LoVo (cell line): ENCODE measurements at places on chromosomes 11 and 22.

- DNase-seq = no peak
Measured at GRCh38 chr11:30652801-30653200, 66.6 kb upstream of the MPPED2 start.

DNA sequence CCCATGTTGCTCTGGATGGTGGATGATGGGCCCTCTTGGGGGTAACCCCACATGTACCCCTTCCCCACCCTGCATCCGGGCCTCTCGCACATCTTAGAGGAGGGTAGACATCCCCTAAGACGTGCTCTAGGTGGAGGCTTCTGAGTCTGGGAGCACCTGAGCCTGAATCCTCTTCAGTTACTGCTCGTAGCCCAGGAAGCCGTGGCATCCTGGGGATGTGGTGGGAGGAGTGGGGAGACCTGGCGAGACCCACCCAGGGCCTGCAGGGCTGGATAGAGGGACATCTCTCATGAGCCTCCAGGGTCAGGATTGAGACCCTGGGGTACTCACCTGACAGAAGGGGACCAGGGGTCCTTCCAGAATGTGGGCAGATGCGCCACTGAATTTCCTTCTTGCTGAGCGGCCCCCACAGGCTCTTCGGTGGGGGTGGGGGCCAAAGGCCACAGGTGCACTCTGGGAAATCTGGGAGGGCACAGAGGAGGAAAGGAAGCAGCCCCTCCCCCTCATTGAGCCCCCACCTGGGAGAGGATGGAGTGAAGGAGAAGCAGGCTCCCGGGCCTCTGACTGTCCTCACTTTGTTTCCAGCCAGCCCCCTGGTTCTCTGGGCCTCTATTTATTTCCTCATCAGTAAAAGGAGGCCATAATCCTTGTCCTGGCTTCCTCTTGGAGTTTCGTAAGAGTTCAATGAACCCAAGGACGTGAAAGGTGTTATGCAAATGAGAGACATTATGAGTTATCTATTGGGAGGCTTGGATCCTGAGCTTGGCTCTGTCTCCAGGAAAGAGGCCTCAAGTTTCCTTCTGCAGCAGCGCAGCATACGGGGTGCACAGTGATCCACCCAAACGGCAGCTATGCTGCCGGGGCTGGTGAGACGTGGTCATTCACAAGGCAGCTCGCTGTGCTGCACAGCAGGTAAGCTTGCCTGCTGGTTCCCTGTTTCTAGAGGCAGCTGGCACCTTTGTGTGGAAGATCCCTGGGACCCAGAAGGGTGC lies 31.2 kb downstream of the KCNJ4 start:
- no peak for DNase-seq

DNA sequence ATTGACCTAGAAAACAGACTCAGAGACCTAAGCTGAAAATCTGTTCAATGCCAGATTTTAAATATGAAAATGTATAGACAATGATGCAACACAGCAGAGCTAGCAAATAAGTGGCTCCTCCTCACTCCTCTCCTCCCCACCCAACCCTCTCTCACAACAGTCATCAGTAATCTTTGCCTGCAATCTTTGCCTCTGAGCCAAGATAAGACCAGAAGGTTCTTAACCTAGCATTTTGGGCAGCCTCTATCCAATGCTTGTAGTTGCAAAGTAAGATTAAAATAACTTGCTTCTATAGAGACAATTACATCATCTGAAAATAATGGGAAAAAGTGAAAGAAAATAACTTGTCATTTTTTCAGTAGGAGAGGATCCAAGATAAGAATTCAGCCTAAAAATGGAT lies 117.3 kb downstream of the PARVA start:
- DNase-seq = no peak

GRCh38 chr11:45184640-45185039 lies 38.2 kb downstream of the PRDM11 start:
- no peak for DNase-seq

GRCh38 chr11:60899046-60899936 lies 7.1 kb downstream of the PRPF19 start:
- peak; percentile 48 for DNase-seq

- no peak for DNase-seq
Measured at GRCh38 chr11:126115127-126115495, 52.4 kb upstream of the CDON start.

DNA sequence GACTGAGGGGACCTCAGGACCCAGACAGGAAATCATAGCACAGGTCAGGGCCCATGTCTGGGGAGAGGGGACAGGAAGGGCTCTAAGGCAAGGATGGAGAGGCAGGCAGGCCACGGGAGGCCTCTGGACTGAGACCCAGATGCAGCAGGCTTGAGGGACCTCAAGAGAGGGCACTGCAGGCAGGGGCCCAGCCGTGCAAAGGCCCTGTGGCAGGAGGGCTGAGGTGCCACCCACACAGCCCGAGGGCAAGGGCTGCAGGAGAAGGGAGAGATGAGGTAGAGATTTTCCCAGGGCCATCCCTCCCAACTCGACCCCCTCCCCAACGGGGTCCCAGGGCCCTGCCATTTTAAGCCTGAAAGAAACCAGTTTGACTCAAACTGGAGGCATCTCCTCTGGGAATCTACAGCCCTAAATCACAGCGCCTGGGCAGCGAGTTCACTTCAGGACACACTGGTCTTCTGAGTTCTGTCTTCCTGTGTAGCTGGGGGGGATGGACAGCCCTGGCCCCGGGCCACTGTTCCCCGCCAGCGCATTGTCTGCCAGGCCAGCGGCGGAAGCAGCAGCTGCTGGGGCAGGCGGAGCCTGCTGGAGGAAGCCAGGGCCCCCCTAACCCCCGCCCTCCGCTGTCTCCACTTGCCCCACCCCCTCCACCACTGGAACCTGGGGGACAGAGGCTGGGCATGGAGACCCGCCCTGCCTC lies 20.3 kb upstream of the WNT7B start:
- no peak for DNase-seq

DNA sequence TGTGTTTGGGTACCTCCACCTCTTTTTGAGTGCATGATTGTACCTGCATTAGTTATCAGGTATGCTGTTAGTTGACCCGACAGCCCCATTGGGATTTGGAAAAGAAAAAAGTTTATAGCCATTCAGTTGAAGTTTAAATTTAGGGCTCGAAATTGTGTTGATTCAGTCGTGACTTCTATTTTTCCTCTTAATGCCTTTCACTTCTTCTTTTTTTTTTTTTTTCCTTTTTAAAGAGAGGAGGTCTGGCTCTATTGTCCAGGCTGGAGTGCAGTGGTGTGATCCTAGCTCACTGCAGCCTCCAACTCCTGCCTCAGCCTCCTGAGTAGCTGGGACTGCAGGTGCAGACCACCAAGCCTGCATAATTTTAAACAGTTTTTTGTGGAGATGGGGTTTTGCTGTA lies 2.3 kb downstream of the STT3A start:
- DNase-seq = no peak

- DNase-seq = no peak
Measured at GRCh38 chr22:47022475-47022874, 260.0 kb downstream of the TBC1D22A start.

GRCh38 chr22:21797444-21798221 lies 62.0 kb upstream of the YPEL1 start:
- no peak for DNase-seq

GRCh38 chr11:17778956-17779860 lies 44.6 kb downstream of the KCNC1 start:
- DNase-seq = no peak

GRCh38 chr11:61193596-61193995 lies 9.7 kb upstream of the PGA3 start:
- no peak for DNase-seq

DNA sequence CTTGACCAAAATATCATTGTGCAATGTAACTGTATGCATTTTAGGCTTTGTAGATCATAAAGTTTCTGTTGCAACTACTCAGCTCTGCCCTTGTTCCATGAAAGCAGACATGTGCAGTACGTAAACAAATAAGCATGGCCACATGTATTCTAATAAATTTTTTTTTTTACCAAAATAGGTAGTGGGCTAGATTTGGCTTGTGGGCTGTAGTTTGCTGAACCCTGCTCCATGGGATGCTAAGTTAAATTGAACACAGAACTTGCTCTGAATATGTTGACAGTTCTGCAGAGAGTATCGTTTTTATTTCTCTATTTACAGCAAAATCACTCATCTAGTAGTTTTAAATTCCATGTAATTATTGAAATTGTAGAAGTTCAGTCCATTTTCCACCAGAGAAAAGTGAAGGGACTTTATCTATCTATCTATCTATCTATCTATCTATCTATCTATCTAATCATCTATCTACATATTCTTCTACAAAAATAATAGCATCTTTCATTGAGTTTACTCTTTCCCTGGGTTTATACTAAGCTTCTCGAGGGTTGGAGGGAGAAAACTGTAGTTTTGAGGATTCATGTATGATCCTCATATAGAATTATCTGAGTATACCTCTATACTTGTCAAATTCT lies 9.5 kb upstream of the OOSP4A start:
- no peak for DNase-seq

- DNase-seq = no peak
Measured at GRCh38 chr11:129291546-129291945, 84.1 kb upstream of the BARX2 start.

GRCh38 chr22:48577014-48577690 lies 1250.5 kb downstream of the BRD1 start:
- no peak for DNase-seq
